ENCODE measurements at places on chromosomes 13 and 19. TPM values are rescaled to one million over a fixed set of nuclear protein-coding genes. Genes with fewer than 3 reads are reported as not detected.
A peak's percentile ranks its signal among the peaks of the same experiment; 100 is the strongest.

DNA sequence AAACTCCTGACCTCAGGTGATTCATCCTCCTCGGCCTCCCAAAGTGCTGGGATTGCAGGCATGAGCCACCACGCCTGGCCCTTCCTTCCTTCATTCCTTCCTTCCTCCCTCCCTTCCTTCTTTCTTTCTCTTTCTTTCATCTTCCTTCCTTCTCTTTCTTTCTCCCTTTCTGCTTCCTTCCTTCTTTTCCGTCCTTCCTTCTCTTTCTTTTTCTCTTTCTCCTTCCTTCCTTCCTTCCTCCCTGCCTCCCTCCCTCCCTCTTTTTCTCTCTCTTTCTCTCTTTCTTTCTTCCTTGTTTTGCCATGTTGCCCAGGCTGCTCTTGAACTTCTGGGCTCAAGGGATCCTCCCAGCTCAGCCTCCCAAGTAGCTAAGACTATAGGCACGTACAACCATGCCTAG lies 36.5 kb upstream of the MUC16 start:
- H3K27ac ChIP-seq = no peak overlapping the region
- no peaks in the 10 kb centered on the region for H3K27me3 ChIP-seq
- H3K36me3 ChIP-seq = no peaks in the 10 kb centered on the region
- DNase-seq = no peak

- H3K4me3 ChIP-seq = no peak overlapping the region
- H3K27me3 ChIP-seq = no peaks in the 10 kb centered on the region
- no peaks in the 10 kb centered on the region for H3K4me1 ChIP-seq
- no peak overlapping the region for H3K27ac ChIP-seq
- DNase-seq = no peak
Observed at GRCh38 chr13:34752283-34752960, 189.6 kb upstream of the NBEA start.

DNA sequence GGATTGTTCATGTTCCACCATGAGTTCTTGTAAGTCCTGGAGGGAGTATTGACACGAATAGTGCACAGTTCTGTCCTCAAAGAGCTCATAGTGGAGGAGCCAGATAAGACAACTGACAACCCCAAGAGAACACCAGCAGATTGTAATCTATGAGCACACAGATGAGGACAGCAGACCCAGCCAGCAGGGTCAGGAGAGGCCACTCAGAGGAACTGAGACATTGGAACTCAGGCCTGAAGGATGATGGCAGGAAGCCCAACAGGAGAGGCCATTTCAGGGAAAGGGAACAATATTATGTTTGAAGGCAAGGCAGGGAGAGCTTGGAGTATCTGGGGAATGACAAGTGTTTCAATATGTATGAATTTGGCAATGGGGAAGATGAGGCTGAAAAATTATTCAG lies 63.7 kb upstream of the IPO5 start:
- no peaks in the 10 kb centered on the region for H3K27me3 ChIP-seq
- H3K36me3 ChIP-seq = no peaks in the 10 kb centered on the region
- DNase-seq = no peak
- H3K4me3 ChIP-seq = no peak overlapping the region
- H3K4me1 ChIP-seq = no peaks in the 10 kb centered on the region

- no peaks in the 10 kb centered on the region for H3K4me1 ChIP-seq
- DNase-seq = no peak
- H3K36me3 ChIP-seq = peaks cover 3% of the 10 kb centered on the region
- H3K27ac ChIP-seq = no peak overlapping the region
Observed at GRCh38 chr19:36160821-36161596, 8.8 kb upstream of the COX7A1 start.

- peaks cover 59% of the 10 kb centered on the region for H3K4me1 ChIP-seq
- no peaks in the 10 kb centered on the region for H3K27me3 ChIP-seq
- H3K27ac ChIP-seq = peak overlapping the region; percentile 2
- no peak overlapping the region for H3K4me3 ChIP-seq
Observed at GRCh38 chr13:98549006-98549727, 27.7 kb downstream of the STK24 start.

Gene LILRB3
- total RNA-seq = 0.35 TPM

DNA sequence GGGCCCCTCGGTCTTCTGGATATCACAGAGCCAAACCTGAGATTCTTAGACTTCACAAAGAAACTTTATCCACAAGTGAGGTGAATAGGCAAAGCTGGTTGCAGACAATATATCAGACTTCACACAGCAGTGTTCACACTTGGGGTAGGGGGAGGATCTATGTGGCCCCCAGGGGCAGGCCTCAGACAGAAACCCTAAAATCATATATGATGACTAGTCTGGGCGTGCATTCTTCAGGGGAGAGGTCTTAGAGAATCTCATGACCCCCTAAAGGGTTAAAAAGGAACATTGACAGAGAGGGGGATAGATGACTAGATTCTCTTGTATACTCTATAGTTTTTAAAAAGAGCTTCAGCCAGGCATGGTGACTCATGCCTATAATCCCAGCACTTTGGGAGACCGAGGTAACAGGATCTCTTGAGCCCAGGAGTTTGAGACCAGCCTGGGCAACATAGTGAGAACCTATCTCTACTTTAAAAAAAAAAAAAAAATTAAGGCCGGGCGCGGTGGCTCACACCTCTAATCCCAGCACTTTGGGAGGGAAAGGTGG lies 2.8 kb downstream of the TYROBP start:
- no peaks in the 10 kb centered on the region for H3K27me3 ChIP-seq
- peaks cover 38% of the 10 kb centered on the region for H3K4me1 ChIP-seq
- H3K36me3 ChIP-seq = peaks cover 5% of the 10 kb centered on the region
- DNase-seq = no peak
- H3K4me3 ChIP-seq = no peak overlapping the region

- peak; percentile 80 for DNase-seq
- no peaks in the 10 kb centered on the region for H3K27me3 ChIP-seq
- peak overlapping the region; percentile 93 for H3K27ac ChIP-seq
- H3K4me3 ChIP-seq = peak overlapping the region; percentile 71
- H3K36me3 ChIP-seq = peaks cover 26% of the 10 kb centered on the region
- H3K4me1 ChIP-seq = peaks cover 71% of the 10 kb centered on the region
Observed at GRCh38 chr19:49333811-49334288, 1.4 kb upstream of the CD37 start.

DNA sequence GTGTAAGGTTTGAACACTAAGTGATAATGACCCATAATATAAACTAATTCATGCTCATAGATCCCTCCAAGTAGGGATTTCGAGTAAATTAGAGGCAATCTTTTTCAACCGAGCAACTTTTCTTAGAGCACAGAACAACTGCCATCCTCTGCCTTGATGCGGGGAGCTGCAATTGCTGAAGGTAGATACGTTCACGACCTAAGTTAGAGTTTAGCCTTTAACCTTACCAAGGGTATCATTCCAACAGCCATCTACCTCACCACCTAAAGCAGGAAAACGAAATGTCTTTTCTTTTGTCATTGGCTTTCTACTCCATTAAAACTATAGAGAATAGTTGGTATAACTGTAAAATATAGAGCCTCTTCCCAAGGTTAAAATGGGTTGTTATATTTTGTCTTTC lies 42.2 kb upstream of the NBEA start:
- DNase-seq = no peak
- H3K27ac ChIP-seq = no peak overlapping the region
- no peaks in the 10 kb centered on the region for H3K36me3 ChIP-seq

GRCh38 chr19:45601524-45602374 lies at the start of gene GPR4:
GPR4 (minus strand) TSS chr19:45602212; CDS start chr19:45591866, 10,346 bp downstream.
- no peak for DNase-seq
- peaks cover 5% of the 10 kb centered on the region for H3K36me3 ChIP-seq

Gene HTR2A
- total RNA-seq = not detected

- DNase-seq = no peak
- no peak overlapping the region for H3K27ac ChIP-seq
- H3K27me3 ChIP-seq = no peaks in the 10 kb centered on the region
Observed at GRCh38 chr13:73940098-73940497, 194.1 kb downstream of the KLF12 start.

GRCh38 chr19:19098703-19099632 lies 35.2 kb downstream of the SLC25A42 start:
- H3K27ac ChIP-seq = no peak overlapping the region
- no peaks in the 10 kb centered on the region for H3K36me3 ChIP-seq
- DNase-seq = no peak
- no peaks in the 10 kb centered on the region for H3K4me1 ChIP-seq

DNA sequence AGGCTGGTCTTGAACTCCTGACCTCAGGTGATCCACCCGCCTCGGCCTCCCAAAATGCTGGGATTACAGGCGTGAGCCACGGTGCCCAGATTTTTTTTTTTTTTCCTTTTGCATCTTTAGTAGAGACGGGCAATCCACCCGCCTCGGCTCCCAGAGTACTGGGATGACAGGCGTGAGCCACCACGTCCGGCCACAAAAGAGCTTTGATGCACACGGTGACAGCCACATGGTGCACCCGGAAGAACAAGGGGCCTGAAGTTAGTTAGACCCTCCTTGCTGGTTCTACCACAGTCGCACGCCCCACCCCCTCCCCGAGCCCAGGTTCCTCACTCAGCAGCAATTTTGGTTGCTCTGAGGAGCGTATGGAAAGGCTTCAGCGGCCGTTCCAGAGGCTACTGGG lies 54.2 kb upstream of the USE1 start:
- peaks cover 14% of the 10 kb centered on the region for H3K4me1 ChIP-seq
- H3K4me3 ChIP-seq = no peak overlapping the region
- peak; percentile 78 for DNase-seq

DNA sequence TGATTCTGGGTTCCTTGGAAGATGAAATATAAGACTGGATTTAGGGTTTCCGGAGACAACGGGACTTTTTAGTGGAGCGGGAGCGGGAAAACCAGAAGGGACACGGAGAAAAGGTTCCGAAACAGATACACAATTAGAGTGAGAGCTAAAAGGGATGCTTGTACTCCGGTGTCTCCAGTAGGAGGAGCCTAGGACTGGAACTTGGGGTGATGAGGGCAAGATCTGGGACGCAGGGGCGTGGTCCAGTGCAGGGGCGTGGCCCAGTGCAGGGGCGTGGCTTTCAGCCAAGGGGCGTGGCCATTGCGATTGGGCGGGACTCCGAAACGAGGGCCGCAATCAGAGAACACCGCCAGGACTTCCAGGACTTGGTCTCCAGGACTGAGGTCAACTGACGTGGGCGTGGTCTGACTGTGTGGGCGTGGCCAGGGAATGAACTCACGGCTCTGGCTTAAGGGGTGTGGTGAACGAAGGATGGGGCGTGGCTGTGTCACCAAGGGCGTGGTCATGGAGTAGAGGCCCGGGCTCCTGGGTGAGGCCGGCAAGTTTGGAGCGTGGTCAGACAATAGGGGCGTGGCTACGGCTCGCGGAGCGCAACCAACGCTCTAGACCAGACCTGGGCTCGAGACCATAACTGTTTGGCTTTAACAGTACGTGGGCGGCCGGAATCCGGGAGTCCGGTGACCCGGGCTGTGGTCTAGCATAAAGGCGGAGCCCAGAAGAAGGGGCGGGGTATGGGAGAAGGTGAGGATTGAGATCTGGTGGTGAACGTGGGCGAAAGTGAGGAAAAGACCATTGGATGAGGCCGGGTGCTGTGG lies at the start of gene DKKL1:
Gene DKKL1, plus strand, starts transcription at position 610 of the 815 bp plus-strand sequence. Its CDS starts 122 bp downstream, at position 732.
- no peaks in the 10 kb centered on the region for H3K36me3 ChIP-seq
- H3K4me1 ChIP-seq = no peaks in the 10 kb centered on the region
- H3K27me3 ChIP-seq = peaks cover 14% of the 10 kb centered on the region
- no peak within 1 kb of the TSS for H3K4me3 ChIP-seq
- H3K27ac ChIP-seq = no peak within 1 kb of the TSS

Gene MIA
- total RNA-seq = not detected

GRCh38 chr19:50292216-50292827 lies 36.9 kb downstream of the KCNC3 start:
- H3K27me3 ChIP-seq = no peaks in the 10 kb centered on the region
- H3K36me3 ChIP-seq = no peaks in the 10 kb centered on the region
- no peaks in the 10 kb centered on the region for H3K4me1 ChIP-seq
- H3K27ac ChIP-seq = no peak overlapping the region
- H3K4me3 ChIP-seq = no peak overlapping the region
- DNase-seq = no peak

DNA sequence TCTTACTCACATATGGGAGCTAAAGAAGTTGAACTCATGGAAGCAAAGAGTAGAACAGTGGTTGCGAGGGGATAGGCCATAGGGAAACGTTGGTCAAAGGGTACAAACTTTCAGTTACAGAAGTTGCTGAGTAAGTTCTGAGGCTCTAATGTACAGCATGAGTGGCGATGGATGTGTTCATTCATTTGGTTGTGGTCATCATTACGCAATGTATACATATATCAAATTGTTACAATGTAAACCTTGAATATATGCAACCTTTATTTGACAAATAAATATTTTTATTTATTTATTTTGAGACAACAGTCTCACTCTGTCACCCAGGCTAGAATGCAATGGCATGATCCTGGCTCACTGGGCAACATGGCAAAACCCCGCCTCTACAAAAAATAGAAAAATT lies 38.7 kb downstream of the ZIC5 start:
- no peak overlapping the region for H3K27ac ChIP-seq
- H3K36me3 ChIP-seq = no peaks in the 10 kb centered on the region
- peaks cover 37% of the 10 kb centered on the region for H3K27me3 ChIP-seq
- no peak overlapping the region for H3K4me3 ChIP-seq
- peaks cover 4% of the 10 kb centered on the region for H3K4me1 ChIP-seq
- no peak for DNase-seq

Gene BAX
- 359 TPM for total RNA-seq

DNA sequence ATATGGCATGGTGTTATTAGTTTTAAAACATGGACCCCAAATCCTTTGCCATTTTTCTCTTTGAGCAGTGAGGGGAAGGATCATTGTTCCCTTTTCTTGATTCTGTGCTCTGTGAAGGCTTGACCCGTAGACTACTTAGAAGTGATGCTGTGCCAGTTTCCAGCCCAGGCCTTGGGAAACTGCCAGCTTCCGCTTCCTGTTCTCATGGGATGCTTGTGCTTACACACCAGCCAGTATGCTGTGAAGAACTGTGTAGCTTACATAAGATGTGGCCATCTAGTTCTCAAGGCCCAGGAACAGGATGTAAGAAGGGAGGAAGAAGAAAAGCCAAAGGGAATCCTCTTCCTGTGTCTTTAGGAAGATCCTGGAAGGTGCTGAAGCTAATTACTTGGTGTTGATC lies 180.9 kb downstream of the PCCA start:
- DNase-seq = no peak
- peaks cover 6% of the 10 kb centered on the region for H3K36me3 ChIP-seq
- no peak overlapping the region for H3K4me3 ChIP-seq
- no peaks in the 10 kb centered on the region for H3K4me1 ChIP-seq
- H3K27ac ChIP-seq = no peak overlapping the region
- no peaks in the 10 kb centered on the region for H3K27me3 ChIP-seq

DNA sequence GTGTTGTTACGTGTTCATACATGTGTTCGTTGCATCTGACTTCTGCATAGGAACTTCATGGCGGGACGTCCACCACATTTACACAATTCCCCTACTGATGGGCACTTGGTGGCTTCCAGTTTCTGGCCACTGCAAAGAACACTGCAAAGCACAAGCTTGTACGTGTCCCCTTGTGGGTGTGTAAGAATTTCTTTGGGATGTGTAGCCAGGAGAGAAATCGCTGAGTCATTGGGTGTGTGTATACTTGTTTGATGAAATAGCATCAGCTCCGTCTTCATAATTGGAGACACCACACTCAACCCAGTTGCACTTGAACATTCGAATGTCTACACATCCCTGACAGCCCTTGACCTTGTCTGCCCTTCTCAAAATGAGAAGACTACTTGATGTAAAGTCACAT lies 19.2 kb downstream of the KLK5 start:
- H3K4me3 ChIP-seq = no peak overlapping the region
- H3K27me3 ChIP-seq = peaks cover 17% of the 10 kb centered on the region
- H3K27ac ChIP-seq = no peak overlapping the region
- no peak for DNase-seq
- no peaks in the 10 kb centered on the region for H3K36me3 ChIP-seq

Gene CFAP97D2
- total RNA-seq = not detected

- DNase-seq = no peak
- peak overlapping the region; percentile 40 for H3K4me3 ChIP-seq
- peaks cover 21% of the 10 kb centered on the region for H3K4me1 ChIP-seq
- peaks cover 56% of the 10 kb centered on the region for H3K27me3 ChIP-seq
Observed at GRCh38 chr19:3095441-3096191, 1.5 kb downstream of the GNA11 start.

Gene ECSIT
- 36.2 TPM for total RNA-seq

Gene MEF2B
- 3.2 TPM for total RNA-seq
